ENCODE measurements at places on chromosomes 1 and 21.

GRCh38 chr1:244353551-244354091 lies 98.1 kb downstream of the ADSS2 start:
- no peak for DNase-seq

GRCh38 chr1:85660541-85660940 lies 47.7 kb downstream of the ZNHIT6 start:
- DNase-seq = no peak

GRCh38 chr1:197451381-197451780 lies 183.3 kb downstream of the CRB1 start:
- no peak for DNase-seq

- no peak for DNase-seq
These were observed 40.3 kb upstream of the TRIM45 start for GRCh38 chr1:117161887-117162286.

DNA sequence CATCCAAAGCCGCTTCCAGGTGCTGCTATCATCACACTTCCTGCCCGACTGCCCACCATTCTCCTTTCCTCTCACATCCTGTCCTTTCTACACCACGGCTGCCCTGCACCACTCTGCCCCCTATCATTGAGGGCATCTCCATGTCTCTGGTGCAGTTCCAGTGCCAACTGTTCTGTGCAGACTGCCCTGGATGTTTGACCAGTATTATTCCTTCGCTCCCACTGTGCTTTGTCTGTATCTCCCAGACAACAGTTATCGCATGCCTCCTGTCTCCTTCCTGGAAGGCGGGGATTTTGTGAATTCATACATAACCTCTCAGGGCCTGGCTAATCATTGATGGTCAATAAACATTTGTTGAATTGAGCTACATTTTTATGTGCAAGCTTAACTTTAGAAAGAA lies 63.6 kb upstream of the GNG12 start:
- DNase-seq = no peak

DNA sequence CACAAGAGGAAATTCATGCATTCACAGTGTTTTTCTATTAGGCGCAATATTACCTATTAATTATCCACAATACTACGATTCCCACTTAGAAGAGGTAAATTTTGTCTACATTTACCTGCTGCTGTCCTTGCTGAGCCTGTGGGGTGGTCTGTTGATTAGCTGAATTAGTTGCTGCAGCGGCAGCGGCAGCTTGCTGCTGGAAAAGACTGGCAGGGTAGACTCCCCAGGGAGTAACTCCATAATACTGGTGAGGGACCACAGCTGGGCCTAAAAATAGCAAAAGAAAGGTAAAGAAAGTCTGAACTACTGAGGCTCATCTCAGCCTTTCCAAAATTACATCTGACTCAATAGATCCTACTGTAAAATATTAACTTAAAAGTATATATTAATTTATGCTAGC lies 66.0 kb upstream of the SDC3 start:
- DNase-seq = no peak

Measured in NCI-H187 (cell line).